ENCODE measurements at places on chromosomes 4 and X.

DNA sequence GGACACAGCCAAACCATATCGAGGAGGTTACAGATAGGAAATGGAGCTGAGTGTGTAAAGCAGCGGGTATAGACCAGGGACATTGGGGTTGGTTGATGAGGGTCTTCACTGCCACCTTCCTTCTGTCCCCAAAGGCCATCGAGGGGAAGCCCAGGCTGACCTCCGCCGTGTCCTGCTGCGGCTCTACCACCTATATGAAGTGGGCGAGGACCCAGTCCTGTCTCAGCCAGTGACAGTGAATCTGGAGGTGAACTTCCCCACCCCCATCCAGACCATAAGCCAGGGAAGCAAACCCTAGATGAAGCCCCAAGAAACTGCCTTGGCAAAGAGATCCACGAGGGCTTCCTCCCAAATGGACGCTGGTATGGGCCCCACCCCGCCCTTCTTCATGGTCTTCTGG is 23.2 kb upstream of the MRFAP1 start:
- no peak for DNase-seq

GRCh38 chrX:66193821-66194220 is 29.8 kb downstream of the HEPH start:
- no peak for DNase-seq

GRCh38 chrX:48787505-48788443 is 1.4 kb downstream of the GATA1 start:
- no peak for DNase-seq

DNA sequence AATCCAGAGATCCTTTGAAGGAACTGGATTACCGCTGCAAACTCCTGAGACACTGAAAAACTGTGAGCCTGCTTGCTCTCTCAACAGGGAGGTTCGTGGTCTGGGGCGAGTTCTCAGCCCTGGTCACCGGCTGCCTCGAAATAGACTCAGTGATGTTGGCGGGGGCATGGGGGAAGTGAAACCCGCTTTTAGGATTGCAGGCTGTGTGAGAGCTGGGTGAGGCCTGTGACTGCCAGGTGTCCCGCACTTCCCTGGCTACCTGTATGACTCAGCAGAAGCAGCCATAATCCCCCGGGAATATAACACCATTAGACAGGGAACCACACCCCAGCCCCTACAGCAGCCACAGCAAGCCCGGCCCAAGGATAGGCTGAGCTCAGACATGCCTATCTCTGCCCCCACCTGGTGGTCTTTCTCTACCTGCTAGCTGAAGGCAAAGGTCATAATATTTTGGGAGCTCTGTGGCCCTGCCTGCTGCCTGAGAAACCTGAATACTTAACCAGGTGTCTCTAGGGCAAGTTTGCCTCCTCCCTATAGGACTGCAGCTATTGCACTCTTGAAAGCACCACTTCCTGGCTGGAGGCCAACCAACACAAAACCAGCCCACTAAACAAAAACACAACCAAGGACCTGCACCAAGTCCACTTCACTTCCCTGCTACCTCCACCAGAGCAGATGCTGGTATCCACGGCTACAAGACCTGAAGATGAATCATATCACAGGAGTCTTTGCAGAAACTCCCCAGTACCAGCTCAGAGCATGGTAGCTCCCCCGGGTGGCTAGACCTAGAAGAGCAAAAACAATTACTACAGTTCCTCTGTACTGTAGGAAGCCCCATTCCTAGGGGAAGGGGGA is 202.0 kb downstream of the RRAGB start:
- DNase-seq: no peak

- DNase-seq: no peak
Observed at GRCh38 chrX:27446423-27446822, 16.7 kb downstream of the PPP4R3C start.

GRCh38 chrX:41189156-41189555 is 103.9 kb downstream of the USP9X start:
- no peak for DNase-seq

DNA sequence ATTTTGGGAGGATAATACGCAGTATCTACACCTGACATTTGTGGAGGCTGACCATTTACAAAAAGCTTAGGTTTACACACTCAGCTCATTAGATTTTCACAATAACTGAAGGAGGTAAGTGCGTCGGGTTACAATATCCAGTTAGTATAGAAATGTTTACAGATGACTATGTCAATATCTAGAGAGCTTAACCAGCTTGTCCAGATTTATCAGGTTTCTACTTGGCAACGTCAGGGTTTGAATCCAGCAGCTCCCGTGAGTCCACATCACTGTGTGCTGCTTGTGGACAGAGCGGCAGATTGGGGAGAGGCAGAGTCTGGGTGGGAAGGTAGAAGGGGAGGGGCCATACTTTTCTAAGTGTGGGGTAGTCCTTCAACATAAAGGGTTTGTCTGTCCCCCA is 28.3 kb downstream of the ARHGAP10 start:
- DNase-seq: no peak

GRCh38 chr4:157674699-157675098 is 454.2 kb downstream of the GRIA2 start:
- DNase-seq: no peak
